ENCODE measurements at places on chromosomes 13 and 19.

DNA sequence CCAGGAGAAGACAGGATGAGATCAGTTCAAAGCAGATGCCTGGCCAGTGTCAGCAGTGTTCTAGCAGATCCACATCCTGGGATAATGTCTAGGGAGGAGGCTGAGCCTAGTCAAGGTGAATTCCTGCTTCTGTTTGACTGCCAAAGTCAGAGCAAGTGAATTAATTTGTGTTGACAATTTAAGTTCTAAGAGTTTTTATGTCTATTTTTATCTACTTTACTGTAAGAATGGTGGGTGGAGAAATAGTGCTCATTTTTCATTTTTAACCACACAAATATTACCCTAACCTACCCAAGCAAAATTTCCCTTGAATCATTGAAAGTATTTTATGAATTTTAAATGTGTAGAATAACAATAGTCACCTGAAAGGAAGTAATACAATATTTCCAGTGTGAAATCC, 207.6 kb upstream of the SLC10A2 start:
- DNase-seq, result no peak

DNA sequence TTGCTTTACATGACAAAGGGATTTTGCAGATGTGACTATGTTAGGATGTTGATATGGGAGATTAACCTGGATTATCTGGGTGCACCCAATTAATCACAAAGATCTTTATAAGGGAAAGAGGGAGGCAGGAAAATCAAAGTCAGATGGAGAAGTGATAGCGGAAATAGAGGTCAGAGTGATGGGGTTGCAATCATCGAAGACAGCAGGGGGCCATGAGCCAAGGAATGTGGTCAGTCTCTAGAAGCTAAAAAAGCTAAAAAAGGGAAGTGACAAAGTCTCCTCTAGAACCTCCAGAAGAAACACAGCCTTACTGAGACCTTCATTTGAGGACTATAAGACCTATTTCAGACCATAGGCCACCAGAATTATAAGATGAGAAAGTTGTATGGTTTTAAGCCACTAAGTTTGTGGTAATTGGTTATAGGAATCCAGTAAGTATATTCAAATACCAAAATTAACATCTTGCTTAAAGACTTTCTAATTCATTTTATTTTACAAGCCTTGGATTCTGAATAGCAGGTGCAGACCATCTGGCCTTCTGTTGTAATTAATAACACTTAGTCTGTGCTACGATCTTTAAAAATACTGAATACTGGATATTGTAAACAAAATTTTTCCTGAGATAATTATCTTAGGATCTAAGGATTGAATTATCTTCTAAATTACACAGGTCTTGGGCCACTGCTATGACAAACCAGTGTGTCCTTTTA, 493.4 kb upstream of the PCDH20 start:
- no peak for DNase-seq

- no peak for DNase-seq
Observed at GRCh38 chr13:28031896-28032288, 43.4 kb upstream of the URAD start.

DNA sequence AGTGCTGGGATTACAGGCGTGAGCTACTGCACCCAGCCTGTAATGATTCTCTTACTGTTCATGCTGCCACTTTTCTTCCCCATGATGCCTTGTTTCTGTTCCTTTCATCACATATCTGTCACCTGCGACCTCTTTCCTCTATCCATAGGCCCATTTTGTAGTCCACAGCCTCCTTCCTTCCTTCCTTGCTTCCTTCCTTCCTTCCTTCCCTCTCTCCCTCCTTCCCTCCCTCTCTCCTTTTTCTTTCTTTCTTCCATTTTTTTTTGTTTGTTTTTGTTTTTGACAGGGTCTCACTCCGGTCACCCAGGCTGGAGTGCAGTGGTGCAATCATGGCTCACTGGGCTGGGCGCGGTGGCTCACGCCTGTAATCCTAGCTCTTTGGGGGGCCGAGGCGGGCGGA, 4.2 kb downstream of the GYS1 start:
- no peak for DNase-seq

GRCh38 chr19:17220207-17220758, 5.1 kb downstream of the USE1 start:
- DNase-seq, result no peak

DNA sequence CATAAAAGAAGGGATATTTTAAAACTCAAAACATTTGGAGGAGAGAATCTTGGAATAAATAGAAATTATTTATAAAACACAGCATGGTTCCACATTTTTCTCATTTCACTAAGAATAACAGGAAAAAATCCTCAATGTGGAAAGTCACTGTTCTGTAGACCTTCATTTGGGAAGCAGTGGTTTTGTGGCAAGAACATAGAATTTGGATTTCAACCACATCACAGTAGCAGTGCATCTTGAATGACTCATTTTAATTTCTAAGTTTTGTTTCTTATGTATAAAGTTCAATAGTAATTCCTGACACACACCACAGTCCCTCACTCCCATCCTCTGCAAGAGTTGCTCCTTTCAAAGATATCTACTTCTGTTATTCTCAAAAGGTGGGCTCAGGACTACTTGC, 264.0 kb downstream of the ENOX1 start:
- no peak for DNase-seq

DNA sequence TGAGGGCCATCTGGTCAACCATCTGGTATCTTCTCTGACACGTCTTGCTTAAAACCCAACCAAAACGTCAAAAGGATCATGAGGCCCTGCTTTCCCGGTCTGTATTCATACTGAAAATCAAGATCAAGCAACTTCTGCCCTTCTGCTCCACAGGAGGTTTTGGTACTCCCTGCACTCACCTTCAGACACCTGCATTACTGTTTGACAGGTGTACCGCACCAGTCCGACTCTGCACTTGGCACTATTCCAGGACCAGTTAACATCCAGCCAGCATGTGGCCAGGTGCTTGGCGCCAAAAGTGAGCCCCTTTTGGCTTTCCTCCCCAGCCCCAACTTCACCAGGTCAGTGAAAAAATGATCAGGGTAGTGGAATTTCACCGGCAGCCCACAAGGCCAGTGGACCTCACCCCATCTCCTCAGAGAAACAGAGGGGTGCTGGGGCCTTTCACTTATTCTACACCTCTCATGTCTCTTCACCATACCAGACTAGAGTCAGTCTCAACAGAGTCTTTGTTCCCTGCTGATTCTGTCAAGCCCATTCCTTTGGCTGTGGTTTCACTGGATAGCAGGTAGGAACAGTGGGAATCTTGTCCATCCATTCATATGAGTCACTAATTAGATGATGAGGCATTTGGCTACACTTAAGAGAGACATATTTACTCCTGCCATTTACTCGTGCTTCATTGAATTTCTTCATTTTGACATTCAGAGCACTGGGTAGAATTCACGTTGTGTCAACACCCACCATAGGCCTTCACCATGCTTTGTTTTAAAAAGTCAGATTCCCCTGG, 85.3 kb downstream of the ZNF726 start:
- no peak for DNase-seq

- DNase-seq, result no peak
Observed at GRCh38 chr13:64992314-64992713, 2237.8 kb downstream of the PCDH9 start.

DNA sequence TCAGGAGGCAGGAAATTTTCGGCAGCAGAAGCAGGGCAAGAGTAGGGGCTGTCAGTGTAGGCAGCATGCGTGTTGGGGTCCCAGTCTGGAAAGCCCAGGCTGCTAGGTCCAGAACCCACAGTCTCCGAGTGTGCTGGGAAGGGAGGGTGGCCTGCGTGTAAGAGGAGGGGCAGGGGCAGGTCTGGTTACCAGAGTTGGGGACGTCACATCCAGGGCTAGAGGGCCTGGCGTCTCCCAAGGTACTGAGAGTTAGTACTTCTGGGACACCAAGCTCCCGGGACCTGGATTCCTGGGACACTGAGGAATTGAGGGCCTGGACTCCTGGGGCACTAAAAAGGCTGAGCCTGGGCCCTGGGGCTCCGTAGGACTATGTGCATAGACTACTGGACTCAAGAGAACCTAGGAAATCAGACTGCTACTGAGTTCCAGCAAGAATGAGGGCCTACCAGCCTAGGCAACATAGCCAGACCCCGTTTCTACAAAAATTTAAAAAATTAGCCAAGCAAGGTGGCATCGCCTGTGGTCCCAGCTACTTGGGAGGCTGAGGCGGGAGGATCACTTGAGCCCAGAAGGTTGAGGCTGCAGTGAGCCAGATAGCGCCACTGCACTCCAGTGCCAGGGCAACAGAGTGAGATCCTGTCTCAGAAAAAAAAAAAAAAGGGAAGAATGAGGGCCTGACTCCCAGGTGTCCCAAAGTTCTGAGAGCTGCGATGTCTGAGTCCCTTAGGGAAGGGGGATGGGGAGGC, 2.5 kb downstream of the NFKBID start:
- no peak for DNase-seq

DNA sequence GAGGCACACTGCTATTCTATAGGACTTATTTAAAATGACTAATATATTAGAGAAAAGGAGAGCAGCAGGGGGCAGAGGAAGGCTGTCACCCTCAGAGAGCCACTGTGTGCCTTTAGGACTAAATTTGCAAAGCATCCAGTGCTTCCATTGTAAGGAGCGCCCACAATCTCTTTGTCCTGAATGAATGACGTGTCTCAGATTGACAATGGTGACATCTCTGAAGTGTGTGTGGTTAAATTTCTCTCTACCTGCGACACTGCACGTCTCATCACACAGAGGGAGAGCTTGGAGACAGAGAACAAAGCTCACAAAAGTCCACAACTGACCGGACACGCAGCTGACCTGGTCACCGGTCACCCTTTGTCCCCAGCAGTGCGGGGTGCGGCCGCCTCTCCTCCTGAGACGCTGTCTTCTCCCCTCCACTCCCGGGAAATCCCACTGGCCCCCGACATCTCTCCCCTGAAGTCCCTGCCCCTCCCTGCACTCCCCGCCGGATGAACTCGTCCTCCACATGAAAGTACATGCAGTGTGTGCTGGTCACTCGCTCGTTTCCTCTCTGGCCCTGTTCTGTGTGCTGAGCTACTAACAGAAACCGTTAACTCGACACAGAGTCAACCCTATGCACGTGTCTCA, 107.2 kb downstream of the RAB20 start:
- DNase-seq, result no peak

GRCh38 chr19:13100031-13100588, 2.5 kb downstream of the LYL1 start:
- DNase-seq, result no peak

- no peak for DNase-seq
Observed at GRCh38 chr13:34523406-34523805, 418.7 kb upstream of the NBEA start.

DNA sequence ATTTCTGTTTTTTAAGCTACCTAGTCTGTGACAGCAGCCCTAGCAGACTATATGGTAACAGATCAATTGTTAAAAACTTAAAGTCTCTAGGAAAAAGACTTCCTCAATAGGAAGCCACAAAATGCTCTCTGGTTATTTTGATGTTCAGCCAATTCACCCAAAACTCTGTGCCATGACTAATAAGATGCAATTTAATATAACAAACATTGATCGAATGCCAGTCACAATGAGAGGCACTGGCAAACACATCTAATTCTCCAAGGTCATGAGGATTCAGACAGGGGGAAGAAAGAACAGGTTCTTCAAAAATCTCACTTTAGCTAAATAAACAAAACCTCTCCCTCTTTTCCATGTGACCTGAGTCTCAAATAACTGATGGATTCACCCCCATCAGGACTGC, 107.5 kb downstream of the SUCLA2 start:
- no peak for DNase-seq

DNA sequence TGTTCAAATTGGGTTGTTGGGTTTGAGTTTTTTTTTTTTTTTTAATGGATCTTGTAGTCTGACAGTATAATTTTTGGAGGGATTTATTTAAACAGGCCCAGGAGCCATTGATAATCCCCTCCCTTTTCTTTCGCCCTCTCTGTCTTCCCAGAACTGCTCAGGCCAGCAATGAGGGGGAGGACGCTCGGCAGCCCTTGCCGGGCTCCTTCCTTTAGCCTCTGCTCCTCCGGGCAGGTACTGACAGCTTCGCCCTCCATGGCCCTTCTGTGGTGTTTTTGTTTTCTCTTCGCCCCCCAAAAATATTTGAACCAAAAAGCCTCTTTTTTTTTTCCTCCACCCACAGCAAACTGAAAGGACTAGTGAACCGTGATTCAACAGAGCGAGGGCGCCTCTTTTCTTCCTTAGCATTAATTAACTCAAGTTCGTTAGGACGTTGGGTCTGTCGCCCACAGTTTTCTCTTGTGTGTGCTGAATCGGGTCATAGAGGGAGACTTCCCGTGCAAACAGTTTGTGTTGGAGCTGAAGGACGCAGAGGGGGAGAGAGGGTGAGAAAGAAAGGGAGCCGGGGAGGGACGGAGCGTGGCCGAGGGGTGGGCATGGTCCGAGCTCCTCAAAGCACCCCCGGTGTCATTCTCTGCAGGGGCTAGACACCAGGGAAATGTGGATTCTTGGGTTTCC, 21.5 kb downstream of the NFIX start:
- no peak for DNase-seq

- DNase-seq, result no peak
Observed at GRCh38 chr19:36196249-36196648, 18.2 kb downstream of the ZNF565 start.

DNA sequence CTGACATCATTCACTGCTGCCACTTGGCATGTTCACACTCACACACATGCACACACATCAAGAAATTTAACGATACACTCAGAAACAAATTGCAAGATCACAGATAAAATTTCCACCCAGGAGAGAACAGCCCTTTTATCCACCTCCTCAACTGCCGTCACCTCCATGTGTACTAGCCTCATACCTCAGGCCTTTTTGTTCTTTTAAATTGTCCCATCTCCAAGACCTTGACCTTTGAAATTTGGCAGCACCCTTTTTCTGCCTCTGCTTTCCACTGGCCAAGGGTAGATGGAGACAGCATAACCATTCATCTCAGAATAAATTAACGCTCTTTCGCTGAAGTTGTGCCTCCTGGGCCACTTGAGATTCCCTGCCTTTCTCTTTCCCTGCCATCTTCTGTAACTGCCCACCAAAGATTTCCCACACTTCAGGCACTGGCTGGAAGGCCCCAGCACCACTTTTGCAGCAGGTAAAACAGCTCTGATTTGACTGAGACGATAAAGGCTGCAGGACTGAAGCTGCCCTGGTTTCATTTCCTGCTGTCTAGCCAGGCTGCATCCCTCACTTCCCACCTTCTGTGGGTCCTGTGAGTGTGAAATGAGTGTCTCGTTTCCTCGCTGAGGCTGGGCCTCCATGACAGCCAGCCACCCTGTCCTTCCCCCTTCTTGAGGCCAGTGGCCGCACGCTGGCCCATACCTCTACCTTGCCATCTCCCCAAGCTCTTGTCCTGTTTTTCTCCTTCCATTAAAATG, 39.3 kb downstream of the MBNL2 start:
- no peak for DNase-seq

GRCh38 chr19:34364830-34365462, at the start of gene GPI:
TSS of gene GPI (plus strand) at chr19:34365196. CDS start at chr19:34365267, 71 bp downstream.
- peak; percentile 69 for DNase-seq

GRCh38 chr13:112053167-112053743, 13.7 kb upstream of the SOX1 start:
- DNase-seq, result no peak

DNA sequence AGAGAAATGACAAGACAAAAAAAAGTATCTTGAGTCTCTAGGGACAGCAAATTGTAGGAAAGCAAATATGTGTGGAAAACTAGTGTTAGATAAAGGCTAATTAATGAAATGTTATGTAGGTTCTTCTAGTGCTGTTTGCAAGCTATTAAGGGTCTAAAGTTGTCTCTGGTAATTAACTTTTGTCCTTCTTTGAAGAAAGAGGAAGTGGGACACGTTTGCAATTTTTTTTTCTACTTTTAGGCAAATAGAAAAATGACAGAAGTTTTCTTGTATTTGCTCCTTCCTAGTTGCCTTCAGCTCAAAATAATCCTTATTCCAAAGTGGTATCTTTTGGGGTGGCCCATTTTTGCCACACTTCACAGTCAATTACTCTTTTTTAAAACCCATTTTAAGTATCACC, 1877.7 kb upstream of the PRR20A start:
- no peak for DNase-seq

GRCh38 chr19:3346677-3347353, 19.6 kb upstream of the NFIC start:
- no peak for DNase-seq

Measured in SHP77 (cell line).